HS-5 (cell line): ENCODE measurements at places on chromosomes 1 and 21.

DNA sequence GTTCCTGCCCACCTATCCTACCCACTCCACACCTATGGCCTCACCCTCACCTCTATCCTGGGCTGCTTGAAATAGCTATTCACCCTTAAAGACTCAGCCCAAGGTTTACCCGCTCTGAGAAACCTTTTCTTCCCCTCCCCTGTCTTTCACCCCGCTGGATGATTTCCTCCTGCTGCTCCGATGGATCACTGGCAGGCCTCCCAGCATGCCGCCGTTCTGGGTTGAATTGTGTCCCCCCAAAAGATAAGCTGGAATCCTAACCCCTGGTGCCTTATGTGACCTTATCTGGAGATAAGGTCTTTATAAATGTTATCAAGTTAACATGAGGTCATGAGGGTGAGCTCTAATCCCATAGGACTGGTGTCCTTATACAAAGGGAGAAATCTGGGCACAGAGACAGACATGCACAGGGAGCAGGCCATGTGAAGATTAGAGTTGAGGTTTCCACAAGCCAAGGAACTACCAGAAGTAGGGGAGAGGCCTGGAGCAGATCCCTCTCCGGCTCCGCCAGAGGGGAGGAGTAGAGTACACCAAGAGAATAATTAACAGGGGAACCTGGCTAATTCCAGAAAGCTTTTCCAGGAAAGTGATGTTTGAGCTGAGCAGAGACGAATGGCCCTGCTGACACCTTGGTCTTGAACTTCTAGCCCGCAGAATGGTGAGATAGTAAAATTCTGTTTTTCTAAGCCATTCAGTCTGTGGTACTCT is 110.0 kb upstream of the SERBP1 start:
- no peak for DNase-seq

GRCh38 chr1:68317543-68317942 is 85.2 kb upstream of the WLS start:
- DNase-seq = no peak

DNA sequence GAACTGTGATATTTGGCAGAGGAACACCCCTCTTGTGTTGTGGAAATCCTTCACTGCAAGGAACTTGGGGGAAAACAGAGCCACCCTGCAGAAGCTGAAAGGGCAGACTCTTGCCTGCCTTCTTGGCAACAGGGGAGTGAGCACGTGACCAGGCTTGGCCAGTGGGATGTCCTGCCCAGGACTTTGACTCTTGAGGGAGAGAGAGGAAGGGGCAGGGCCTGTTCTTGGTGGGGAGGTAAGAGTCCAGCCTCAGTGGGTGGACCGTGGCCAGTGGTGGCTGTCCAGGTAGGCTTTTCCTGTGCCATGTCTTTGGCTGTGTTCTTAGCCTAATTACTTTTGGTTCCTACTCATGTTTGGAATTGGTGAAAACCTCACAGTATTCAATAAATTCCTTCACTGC is 8.6 kb upstream of the AK2 start:
- no peak for DNase-seq

DNA sequence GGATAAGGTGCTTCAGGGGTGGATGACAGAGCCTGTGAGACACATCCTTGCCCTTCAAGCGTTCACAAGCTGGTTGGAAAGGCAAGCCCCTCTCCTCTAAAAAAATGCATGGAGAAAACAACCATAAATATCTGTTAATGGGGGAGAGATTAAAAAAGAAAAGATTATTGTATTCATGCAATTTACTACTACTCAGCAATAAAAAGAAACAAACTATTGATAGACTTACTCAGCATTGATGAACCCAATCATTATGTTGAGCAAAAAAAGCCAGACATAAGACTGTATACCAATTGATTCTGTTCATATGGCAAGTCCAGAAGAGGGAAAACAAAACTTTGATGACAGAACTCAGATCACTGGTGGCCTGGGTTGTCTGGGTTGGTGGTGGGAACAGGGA is 138.7 kb upstream of the IRF2BP2 start:
- no peak for DNase-seq

GRCh38 chr1:208207388-208208131 is 36.6 kb downstream of the PLXNA2 start:
- peak; percentile 88 for DNase-seq

- no peak for DNase-seq
Observed at GRCh38 chr1:204478172-204478899, 16.3 kb downstream of the PIK3C2B start.

GRCh38 chr1:157966031-157966537 is 27.4 kb upstream of the KIRREL1 start:
- DNase-seq = no peak

- no peak for DNase-seq
Observed at GRCh38 chr21:31180256-31181081, 142.2 kb upstream of the KRTAP19-8 start.

DNA sequence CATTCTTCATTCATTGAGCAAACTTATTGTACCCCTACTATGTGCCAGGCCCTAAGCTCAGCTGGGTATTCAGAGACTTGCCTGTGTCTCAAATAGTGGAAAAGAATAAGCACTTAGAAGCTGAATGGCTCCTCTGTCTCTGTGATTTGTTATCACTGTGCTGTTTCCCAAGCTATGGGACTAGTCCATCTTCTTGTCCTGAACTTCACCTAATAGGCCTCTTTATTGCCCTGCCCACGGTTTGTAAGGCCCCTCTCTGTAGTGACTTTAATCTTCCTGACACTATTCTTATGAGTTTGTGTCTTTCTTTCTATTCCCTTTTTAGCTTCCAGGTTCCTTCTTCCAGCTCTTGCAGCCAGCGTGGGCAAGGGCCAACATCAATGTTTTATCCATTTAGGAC is 85.4 kb upstream of the LPGAT1 start:
- DNase-seq = no peak

DNA sequence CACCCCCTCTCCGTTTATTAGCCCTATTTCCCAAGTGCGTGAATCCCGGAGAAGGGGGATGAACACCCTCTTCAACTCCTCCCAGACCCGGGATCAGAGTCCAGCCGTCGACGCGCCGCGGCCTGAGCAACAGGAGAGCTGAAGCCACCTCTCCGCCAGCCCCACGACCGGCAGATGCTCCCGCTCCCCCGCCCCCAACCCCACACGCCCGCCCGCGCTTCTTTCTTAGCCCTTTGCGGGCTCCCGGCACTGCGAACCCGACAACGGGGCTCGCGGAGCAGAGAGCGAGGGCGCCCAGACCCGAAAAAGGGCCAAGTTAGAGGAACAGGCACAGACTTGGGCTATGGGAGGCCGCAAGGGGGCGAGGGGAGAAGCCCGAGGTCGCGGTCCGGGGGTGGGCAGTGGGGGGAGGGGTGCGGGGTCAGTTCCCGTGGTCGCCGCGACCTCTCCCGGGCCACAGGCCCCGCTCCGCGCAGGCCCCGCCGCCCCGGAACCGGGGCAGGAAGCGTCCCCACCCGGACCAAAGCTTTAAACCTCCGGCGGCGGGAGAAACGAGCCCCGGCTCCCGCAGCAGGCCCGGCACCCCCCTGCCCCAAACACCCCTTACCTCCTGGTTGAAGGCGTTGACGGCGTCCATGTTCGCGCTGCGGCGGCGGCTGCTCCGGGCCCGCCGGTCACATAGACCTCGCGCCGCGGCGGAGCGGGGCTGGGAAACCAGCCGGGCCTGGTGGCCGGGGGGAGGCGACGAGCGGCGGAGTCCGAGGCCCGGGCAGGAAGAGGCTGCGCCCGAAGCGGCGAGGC is 662 bp downstream of the SCAF4 start:
- no peak for DNase-seq

DNA sequence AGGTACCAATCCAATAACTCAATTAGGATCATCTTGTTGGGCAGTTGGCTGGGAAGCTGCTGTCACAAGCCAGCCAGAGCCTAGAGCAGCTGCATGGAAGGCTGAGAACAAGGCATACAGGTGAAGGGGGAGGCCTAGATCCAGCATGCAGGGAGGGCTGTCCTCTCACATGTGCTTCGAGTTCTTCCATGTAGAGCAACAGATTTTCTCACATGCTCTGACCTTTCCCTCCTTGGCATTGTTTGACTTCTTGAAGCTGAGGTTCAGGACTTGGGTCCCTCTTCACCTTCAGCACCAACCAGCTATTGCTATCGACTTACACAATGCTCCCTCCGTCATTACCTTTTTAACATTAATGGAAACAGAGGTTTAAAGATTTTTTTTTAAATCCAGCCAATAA is 257.7 kb downstream of the ATG4C start:
- DNase-seq = no peak

- DNase-seq = no peak
Observed at GRCh38 chr1:111219557-111220286, 7.8 kb upstream of the CHI3L2 start.
